Stimulated activated CD8-positive, alpha-beta memory T cell treated with anti-CD3 and anti-CD28 coated beads, Interleukin-7, amount 100 ng/mL, for 1 hour (primary cell): ENCODE measurements at places on chromosomes 7 and 10.

GRCh38 chr7:26637610-26638009 lies 226.8 kb downstream of the SKAP2 start:
- no peak for DNase-seq

DNA sequence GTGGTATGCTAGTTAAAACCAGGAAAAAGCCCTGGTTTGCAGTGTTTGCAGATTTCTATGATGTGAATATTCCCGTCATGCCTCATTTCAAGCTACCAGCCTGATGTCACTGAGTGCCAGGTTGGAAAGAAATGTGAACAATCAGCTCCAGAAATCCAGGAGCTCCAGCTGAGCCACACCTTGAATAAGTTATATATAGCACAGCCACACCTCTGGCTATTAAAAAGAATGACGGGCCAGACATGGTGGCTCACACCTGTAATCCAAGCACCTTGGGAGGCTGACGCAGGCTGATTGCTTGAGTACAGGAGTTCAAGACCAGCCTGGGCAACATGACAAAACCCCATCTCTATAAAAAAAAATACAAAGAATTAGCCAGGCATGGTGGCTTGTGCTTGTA lies 18.7 kb upstream of the SLF2 start:
- no peak for DNase-seq

GRCh38 chr7:102843850-102844249 lies 69.0 kb upstream of the LRRC17 start:
- DNase-seq = no peak

DNA sequence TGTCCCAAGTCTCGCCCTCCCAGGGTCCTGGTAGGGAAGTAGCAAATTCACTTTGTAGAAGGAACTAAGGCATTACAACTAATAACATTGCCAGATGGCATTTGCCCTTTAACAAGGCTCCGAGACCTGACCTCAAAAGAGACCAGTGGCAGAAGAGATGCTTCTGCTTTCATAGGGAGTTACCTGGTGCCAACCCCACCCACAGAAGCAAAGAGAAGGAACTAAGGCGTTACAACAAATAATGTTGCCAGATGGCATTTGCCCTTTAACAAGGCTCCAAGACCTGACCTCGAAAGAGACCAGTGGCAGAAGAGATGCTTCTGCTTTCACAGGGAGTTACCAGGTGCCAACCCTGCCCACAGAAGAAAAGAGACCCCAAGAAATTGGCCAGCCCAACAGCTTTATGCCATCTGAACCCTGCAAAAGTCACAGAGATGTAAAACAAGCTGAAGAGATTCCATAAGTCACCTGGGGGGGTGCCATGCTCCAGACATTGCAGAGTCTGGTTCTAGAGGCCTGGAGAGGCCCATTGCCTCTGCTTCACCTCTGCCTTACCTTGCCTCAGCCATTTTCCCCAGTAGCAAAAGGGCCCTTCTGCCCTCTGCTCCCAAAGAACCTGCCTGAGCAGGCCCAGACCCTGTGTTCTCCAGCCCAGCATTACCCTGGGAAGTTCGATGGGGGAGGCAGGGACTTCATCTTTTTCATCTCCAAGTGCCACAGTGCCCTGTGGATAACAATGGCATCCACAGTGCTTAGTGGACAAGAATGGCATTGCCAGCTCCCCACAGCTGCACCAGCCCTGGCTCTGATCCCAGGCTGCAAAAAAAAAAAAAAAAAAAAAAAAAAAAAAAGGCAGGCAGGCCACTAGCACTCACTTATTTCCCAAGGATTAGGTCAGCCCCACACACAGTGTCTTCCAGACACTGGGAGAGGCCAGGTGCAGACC lies 179.5 kb upstream of the PLXNA4 start:
- DNase-seq = no peak

DNA sequence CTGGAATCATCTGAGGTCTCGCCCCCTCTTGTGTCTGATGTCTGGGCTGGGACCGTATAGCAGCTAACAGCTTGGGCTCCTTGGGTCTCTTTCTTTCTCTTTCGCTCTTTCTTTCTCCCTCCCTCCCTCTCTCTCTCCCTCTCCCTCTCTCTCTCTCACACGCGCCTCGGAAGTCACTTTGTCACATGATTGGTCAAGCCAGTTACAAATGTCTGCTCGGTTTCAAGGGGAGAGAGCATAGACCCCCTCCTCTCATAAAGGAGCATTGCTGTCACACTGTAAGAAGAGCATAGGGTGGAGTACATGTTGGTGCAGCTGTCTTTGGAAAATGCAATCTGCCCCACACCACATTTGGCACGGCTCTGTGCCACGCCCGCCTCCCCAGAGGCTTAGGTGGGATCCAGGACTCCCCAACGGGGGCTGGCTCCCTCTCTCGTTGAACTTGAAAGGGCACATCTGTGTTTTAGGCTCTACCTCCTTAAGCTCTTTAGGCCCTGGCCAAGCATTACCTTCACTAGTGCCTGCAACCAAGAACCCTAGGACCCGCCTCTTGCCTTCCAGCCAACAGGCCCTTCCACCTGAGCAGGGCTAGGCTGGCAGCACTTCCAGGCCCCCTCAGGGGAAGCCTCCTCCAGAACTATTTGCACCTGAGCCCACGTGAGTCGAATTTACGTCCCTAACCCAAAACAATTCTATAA lies 61.9 kb upstream of the CACUL1 start:
- DNase-seq = no peak

DNA sequence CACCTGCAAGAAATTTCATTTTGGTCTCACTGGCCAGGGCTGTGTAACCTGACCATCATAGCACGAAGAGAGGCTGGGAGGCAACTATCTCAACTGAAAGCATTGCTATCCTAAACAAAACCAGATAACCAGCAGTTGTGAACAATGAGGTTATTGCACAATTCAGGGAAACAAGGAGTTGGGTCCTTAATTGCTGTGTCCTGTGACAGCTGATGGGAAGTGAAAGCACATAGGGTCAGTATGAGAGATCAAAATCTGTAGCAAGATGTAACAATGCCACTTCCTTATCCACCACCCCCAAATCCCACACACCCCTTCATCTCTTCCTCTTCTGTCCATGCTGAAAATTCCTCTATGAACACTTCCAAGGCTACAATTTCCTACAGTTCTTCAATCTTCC lies 80.2 kb downstream of the HTR7 start:
- no peak for DNase-seq

GRCh38 chr7:122212754-122213153 lies 68.7 kb upstream of the AASS start:
- DNase-seq = no peak

DNA sequence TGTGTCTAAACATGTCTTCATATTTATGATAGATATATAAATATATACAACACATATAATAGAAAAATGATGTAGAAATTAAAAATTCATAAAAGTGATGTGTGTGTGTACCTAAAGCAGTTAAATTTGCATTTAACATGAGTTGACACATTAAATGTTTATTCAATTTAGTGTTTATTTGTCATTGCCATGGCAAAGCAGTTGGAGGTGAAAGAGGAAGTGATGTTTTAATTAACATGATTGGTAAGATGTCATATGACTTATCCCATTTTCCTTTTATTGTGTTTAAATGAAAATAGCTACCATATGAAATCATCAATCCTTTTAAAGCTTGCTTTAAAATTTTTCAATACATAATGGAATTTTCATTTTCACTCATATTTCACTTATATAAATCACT lies 452.6 kb downstream of the SUGCT start:
- DNase-seq = no peak

- no peak for DNase-seq
These were observed 58.5 kb upstream of the SLC35B4 start for GRCh38 chr7:134375206-134375605.

DNA sequence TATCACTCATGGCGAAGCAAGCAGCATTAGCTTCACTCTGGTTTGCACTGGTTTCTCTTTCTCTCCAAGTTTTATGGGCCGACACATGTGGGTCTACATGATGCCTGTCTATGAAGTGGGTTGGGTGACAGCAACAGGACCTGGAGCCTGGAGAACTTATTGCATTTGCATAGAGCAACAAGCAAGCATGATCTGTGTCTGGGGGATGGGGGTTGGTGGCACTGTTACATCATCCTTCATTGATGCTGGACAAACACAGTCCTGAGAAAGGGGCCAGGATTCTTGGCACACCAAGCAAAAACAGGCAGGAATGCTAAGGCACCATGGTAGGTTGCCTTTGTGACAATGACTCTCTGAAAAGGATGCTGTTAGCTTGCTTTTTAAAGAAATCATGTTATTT lies 266.2 kb upstream of the CDC14C start:
- DNase-seq = no peak

DNA sequence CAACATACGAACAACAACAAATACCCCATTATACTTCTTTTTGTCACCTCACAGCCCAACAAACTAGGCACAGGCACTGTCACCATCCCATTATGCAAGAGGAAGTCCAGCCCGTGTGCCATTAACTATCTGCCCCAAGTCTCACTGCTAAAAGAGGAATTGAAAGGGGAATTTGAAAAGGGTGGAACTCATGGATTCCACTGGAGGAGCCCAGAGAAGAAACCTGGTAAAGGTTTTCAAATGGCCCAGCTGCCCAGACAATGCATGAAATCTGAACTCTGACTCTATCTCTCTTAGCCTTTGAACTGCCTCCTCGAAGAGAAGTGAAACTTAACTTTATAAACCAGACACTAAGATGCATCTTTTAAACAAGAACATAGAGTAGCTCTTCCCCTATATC lies 130.0 kb downstream of the PLXNA4 start:
- no peak for DNase-seq

- DNase-seq = no peak
These were observed 202.1 kb downstream of the PRPF18 start for GRCh38 chr10:13788711-13789447.

GRCh38 chr10:57038531-57038930 lies 677.5 kb upstream of the ZWINT start:
- no peak for DNase-seq

DNA sequence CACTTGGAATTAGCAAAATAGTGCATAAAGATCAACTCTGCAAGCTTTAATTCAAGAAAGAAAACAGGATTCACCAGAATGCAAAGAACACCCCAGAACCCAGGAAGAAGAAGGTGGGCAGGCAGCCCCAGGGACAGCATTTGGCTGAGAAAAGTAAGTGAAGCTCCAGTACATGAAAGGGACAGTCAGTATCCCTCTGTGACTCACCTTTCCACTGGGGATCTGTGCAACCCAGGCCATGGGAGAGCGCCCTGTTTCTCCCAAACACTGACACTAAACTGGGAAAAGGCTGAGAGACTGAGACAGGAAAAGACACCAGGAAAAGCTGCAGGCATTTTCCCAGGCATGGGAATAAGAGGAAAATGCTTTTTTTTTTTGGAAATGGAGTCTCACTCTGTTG lies 28.2 kb downstream of the SNX13 start:
- DNase-seq = no peak

- DNase-seq = no peak
These were observed 56.2 kb downstream of the SEMA3D start for GRCh38 chr7:85130702-85131101.

DNA sequence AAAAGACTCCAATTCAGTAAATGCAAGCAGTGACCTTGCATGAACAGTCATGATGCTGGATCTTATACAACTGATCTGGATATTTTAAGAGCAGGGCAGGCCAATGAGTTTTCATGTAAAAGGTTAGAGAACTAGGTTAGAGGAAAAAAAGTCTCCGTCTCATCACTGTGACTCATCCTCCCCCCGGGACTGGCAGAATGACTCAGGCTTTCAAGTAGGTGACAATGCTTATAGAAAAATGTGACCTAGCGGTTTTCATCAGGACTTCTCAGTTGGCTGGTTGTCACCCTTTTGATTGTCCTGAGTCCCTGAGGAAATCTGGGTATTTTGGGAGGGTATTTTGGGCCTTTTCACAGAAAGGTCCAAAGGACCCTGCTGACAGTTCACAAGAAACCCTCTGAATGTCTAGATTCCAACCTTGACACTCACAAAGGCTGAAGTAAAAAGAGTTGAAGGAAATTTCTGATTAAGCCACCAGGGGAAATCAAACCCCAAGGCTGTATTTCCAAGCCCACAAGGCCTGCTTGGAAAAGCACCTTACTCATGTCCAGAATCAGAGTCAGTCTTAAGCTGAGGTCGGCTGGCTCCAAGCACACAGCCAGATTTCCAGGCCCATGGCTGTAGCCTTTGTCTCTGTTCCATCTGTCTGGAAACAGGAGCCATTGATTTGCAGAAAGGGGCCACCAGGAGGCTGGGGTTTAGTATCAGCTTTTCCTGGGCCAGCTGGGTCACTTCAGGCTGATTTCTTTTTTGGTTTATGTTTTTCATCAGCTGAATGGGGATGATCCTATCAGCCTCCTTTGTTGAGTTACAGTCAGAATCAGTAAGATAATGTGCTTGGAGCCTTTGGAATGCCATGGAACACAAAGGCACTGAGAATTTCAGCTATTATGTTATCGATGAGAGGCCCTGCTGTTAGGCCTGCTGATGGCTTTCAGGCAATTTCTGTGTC lies 226.4 kb upstream of the HABP2 start:
- no peak for DNase-seq

DNA sequence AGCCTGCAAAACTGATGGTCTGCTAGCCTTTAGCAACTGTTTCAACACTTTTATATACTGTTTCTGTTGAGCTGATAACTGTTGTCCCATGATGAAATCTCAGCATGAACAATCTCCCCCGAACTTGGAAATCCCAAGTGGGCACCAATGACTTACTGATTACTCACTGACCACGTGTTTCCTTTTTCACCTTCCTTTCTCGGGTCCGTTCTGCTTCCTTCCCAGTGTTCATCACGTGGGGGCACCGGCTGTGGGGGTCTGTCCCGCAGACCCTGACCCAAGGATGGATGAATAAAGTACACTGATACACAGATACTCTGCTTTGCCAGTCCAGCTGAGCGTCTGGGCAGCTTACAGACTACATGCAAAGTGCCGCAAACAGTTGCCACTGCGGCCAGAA lies 39.0 kb upstream of the RASGEF1A start:
- DNase-seq = no peak

DNA sequence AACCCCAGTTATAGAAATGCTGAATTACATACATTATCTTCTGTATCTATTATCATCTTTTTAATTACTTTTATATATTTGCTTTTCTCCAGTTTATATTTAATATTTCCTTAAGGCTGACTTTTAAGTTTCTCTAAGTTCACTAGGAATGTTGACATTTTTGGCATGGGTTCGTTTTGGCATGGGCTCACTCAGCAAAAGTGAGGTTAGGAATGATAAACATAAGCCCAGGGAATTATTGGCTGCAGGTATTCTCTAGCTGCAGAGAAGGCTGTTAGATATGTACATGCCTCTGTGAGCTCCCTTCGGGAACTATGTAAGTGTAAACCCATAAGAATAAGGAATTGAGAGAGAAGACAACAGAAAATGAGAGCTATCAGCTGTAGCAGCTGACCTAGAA lies 63.6 kb upstream of the RAB18 start:
- DNase-seq = no peak
